ENCODE measurements at places on chromosomes 4 and X. TPM values are rescaled to one million over a fixed set of nuclear protein-coding genes. Genes with fewer than 3 reads are reported as not detected.

- no peak for DNase-seq
Observed at GRCh38 chr4:168886351-168886750, 123.7 kb downstream of the CBR4 start.

- DNase-seq = no peak
Observed at GRCh38 chr4:54842656-54843055, 184.9 kb downstream of the KIT start.

GRCh38 chr4:186726426-186727168 lies 2.9 kb upstream of the FAT1 start:
- no peak for DNase-seq

GRCh38 chr4:42715807-42716482 lies 59.0 kb upstream of the ATP8A1 start:
- DNase-seq = no peak

DNA sequence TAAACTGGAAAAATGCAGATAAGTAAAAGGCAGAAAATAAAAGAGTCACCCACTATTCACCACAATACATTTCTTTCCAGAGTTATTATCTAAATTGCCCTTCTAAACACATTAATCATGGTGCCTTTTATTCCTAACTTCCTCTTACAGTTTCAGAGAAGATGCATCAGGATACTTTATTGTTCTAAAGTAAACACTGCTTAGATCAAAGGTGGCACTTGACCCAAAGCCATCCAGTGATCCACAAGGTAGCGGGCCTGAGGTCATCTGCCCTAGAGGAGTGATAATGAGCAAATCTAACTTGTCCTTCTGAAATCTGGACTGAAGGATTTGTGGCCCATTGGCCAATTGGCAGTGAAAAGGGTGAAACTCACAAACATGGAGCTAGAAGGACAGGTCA lies 12.0 kb upstream of the TMEM154 start:
- DNase-seq = no peak

DNA sequence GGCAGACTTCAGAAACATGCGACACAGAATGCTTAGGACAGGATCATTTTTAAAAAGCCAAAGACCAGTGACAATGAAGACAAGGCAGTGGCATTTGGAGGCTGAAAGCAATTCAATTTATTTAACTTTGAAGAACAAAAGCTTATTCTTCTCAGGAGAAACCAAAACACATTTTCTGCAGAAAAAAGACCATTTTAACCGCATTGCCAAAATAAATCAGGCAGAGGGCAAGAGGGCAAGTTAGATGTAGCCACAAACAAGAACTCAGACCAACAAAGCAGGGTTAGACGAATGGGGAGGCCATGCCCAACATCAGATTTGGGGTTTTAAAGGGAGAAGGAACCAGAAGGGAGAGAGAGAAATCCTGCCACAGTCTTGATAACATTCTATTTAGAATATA lies 58.9 kb downstream of the RELL1 start:
- DNase-seq = no peak

GRCh38 chrX:11998944-11999343 lies 139.3 kb upstream of the FRMPD4 start:
- DNase-seq = no peak

DNA sequence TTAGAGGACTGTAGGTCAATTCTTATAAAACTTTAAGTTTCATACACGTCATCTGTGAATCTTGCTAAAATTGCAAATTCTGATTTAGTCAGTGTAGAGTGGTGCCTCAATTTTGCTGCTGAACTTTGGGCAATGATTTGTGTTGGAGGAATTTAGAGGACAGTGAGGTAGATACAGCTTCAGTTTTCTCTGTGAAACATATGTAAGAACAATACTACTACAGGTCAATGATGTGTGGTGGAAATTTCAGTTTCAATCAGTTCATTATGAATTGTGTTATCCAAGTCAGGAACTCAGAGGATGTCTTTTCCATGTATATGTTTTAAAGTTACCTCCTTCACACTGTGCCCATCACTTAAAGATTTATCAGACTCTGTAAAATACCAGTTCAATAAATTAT lies 1597.8 kb upstream of the PCDH10 start:
- no peak for DNase-seq

DNA sequence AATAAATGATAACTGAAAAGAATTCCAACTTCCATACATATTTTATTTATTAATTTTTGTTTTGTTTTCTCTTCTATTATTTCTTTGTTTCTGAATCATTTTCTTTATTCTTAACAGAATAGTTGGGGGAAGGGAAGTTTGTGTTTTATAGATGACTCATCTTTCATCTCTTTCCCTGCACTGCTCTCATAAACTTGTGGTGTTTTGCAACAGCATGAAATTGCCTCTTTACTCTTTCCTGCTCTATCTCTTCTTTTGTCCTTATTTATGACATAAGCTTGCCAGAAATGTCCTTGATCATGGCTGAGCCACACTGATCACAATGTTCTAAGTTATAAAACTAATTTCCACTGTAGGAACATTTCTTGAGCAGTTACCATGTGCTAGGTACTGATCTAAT lies 22.3 kb downstream of the QRFPR start:
- no peak for DNase-seq

DNA sequence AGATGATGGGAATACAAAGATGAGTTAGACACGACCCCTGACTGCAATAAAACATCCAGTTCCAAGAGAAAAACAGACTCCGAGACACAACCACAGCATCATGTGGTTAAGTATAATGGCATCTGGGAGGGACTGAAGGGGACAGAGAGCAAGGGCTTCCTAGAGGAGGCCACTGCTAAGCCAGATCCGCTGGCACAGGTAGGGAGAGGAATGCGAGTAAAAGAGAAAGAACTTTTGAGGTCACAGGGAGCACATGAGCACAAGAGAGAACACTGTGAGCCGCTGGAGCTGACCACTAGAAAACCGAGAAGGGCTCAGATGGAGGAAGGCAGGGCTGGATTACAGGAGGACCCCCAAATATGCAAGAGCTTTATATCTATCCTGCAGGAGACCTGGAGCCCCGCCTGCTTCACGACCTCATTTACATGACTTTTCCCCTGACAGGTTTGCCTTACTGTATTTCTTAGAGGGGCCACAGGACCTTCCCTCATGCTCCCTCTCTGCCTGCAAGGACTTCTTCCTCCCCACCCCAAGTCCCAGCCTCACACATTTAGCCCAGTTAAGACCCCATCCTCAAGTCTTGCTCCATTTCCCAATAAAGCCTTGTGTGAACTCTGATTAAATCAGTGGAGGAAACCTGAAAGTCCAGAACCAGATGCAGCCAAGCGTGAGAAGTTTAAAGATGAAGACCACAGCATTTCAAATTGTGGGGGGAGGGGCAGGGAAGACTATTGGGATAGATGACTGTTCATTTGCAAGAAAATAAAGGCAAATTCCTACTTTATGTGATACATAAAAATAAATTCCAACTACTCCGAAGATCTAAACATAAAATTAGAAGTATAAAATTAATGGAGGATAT lies 29.6 kb downstream of the MFAP3L start:
- no peak for DNase-seq

GRCh38 chr4:184357165-184357564 lies 117.2 kb downstream of the IRF2 start:
- DNase-seq = no peak

DNA sequence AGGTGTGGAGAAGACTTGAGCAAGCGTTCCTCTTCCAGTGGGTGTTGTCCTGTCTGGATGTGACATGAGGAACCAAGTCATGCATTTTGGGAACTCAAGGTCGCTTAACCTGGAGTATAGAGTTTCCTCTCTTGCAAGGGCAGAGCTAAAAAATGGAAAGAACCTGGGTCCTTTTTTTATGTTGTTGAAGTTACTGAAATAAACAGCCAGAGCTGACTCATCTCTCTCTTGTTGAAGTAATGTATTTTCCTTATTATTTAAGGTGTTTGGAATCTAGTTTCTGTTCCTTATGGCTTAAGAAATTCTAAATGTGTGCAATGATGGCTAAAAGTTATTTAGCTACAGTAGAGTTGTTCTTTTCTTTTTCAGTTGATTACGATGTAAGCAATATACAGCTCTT lies 314.5 kb downstream of the CAMK2D start:
- DNase-seq = no peak

- no peak for DNase-seq
Observed at GRCh38 chr4:53346920-53347852, 18.7 kb downstream of the SCFD2 start.

DNA sequence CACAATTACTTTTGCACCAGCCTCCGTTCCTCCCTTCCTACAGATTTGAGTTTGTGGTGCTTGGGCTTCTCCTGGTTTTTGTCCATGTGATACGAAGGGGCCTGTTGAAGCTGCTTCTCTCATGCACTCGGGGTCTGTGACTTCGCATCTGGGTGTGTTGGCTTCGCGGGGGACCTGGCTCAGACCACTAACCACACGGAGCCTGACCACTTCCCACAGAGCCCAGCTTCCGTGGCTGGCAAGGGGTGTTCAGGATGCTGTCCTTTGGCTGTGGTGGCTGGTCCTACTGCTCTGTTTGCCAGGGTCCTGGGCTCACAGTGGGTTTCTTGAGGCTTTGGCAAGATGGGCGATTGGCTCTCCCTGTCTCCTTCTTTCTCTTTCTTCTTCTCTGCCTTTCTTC lies 19.8 kb upstream of the XG start:
- no peak for DNase-seq

- no peak for DNase-seq
Observed at GRCh38 chrX:115031989-115032388, 14.6 kb upstream of the IL13RA2 start.

DNA sequence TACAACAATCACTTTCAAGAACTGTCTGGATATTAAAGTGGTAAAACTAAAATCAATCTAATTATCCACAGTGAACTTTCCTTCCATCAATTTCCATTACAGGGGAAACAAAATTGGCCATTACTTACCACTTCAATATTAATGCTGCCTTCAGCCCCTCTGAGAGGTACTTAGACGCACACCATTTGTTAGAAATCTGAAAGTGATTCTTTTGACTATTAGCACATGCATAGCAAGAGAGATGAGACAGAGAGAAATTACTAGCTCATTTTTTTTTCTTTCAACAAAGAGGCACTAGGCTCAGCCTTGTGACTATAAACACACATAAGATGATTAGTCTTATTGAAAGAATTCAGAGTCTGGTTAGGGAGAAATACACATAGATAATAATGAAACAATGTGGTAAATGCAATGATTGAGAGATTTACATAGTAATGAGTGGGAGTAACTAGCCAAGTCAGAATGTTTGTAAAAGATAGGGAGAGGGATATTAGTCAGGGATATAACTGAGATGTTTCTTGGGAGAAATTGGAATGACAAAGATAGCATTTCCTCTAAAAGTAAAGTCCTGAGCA lies 93.3 kb downstream of the YIPF7 start:
- DNase-seq = no peak

GRCh38 chrX:13473442-13474163 lies 95.8 kb upstream of the EGFL6 start:
- no peak for DNase-seq

DNA sequence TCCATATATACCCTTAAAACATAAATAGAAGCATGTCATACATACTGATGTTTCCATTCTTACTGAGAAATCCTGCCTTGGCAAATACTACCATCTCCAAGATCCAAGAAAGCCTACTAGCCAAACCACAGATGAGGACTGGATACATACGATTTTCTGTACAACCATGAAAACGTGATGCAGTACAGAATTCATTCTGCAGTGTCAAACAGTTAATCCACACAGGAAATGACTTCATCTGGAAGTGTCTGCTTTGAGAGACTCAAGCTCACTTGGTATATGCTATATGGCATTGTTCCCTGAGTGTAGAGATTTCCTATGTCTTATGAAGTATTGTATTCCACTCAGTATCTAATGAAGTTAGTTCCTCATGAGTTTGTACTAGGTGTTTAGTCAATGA lies 94.3 kb downstream of the CT47B1 start:
- DNase-seq = peak; percentile 29

DNA sequence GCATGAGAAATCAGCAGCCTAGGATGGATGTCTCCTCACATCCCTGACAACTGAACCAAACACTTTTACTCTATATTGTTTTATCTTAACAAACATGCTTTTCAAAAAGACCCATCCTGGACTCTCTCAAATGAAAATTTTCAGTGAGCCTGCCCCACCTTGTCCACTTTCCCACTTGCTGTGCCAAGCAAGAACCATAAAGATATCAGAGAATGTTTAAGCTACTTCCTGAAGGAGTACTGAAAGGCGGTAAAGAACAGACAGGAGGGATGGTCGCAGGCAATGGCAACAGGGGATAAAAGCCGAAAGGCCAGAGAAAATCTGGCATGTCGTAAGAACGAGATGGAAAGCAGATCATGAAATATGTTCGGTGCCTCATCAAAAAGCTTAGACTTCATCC lies 10.5 kb downstream of the APBB2 start:
- no peak for DNase-seq

GRCh38 chr4:86233681-86234080 lies 126.2 kb downstream of the MAPK10 start:
- no peak for DNase-seq

GRCh38 chr4:7371210-7371941 lies 63.4 kb downstream of the PSAPL1 start:
- DNase-seq = no peak

- DNase-seq = no peak
Observed at GRCh38 chrX:88613338-88613737, 133.7 kb upstream of the CPXCR1 start.

- DNase-seq = no peak
Observed at GRCh38 chrX:31212856-31213748, 141.3 kb upstream of the FTHL17 start.

- no peak for DNase-seq
Observed at GRCh38 chrX:3717742-3718420, 4.4 kb upstream of the PRKX start.

- no peak for DNase-seq
Observed at GRCh38 chr4:825971-826330, at the start of gene CPLX1. Gene CPLX1, minus strand, starts transcription at chr4:826129. Its CDS starts 1,607 bp downstream, at chr4:824522.

DNA sequence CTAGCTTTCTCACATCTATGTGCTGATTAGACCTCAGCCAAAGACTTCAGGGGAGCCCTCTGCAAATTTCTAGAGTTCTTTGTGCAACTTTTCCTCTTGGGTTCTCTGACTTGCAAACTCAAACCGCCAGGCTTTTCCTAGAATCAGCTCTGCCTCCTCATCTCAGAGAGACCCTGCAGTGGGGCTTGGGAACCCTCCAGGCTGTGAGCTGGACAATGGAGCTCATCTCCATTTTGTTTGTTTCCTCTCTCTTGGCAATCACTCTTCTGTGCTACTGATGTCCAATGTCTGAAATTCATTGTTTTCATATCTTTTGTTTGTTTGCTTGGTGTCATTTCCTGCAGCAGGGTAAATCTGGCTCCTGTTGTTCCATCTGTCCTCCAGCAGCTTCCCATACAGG lies 33.0 kb downstream of the GYPB start:
- DNase-seq = no peak

The ADAMTS3 gene
- 2.0 TPM for polyA plus RNA-seq

The CXCL1 gene
- not detected for polyA plus RNA-seq

The COX7B gene
- 234 TPM for polyA plus RNA-seq

The MAGEB10 gene
- not detected for polyA plus RNA-seq

The CYBB gene
- polyA plus RNA-seq = 17.6 TPM

The ZGRF1 gene
- 9.4 TPM for polyA plus RNA-seq

The MAPK10 gene
- polyA plus RNA-seq = 3.3 TPM

The TAPT1 gene
- 34.6 TPM for polyA plus RNA-seq

The APLN gene
- 6.9 TPM for polyA plus RNA-seq

The NKX1-1 gene
- polyA plus RNA-seq = not detected

The SRP72 gene
- polyA plus RNA-seq = 71.7 TPM
